ENCODE measurements at places on chromosomes 1 and 21.

GRCh38 chr1:71908303-71908702 is 374.0 kb downstream of the NEGR1 start:
- no peak for DNase-seq

DNA sequence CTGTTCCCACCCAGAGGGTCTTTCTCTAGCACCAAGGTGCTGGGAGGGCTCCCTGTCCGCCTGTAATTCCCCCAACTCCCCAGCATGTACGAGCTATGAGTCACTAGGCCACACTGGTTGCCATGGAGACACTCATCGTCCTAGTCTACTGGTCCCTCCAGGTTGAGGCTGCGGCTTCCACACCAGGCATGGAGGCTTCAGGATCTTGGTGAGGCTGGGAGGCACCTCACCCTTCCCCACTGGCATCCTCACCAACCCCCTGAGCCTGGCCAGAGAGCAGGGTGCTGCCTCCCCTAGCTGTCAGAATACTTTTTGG is 75.6 kb upstream of the KAZN start:
- DNase-seq, result no peak

GRCh38 chr1:210908257-210908656 is 225.7 kb downstream of the KCNH1 start:
- DNase-seq, result no peak

GRCh38 chr1:37169743-37170275 is 135.5 kb upstream of the GRIK3 start:
- no peak for DNase-seq

GRCh38 chr1:87024936-87025540 is 110.6 kb downstream of the HS2ST1 start:
- no peak for DNase-seq

- no peak for DNase-seq
Observed at GRCh38 chr1:111882559-111882958, 106.9 kb downstream of the KCND3 start.

DNA sequence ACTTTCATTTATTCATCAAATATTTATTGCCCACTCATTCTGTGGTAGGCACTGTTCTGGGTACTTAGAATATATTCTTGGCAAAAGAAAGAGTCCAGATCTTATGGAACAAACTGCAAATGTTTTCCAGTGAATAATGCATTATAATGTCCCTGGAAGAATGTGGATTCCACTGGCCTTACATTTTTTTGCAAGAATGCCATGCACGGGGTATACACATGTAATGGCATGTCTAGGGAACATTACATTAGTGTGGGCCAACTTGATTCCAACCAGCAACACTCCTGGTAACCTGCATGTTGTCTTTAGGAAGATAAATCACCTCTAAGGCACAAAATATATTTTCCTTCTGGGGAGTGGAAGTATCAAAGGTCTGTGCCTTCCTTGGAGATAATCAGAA is 33.0 kb upstream of the IFI44L start:
- no peak for DNase-seq

DNA sequence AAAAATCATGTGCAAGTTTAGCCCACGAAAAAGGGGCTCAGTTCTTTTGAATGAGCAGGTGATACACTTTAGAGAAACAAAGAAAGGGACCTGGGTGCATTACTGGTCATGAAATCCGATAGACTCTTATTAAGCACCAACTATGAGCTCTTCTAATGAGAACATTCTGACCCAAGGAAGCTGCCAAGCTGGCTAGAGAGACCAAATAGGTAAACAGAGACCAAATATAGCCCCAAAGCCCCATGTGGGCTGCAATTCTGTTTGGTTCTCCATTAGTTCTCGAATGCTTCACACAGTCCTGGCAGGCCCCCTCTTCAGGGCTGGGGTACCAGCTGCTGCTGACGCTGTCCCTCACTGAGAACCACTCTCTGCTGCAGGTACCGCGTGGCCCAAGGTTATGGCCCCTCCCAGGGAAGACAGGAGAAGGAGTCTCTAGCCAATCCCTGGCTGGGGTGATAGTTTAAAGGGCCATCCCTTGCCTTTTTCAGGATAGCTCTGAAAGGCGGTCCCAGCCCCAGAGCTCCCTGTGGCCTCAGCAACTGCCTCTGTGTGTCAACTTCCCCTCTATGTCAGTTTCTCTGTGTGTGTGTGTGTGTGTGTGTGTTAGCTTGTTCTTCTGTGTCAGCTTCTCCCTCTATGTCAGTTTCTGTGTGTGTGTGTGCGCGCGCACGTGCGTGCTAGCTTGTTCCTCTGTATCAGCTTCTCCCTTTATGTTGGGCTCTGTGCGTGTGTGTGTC is 7.1 kb upstream of the UBXN10 start:
- DNase-seq, result no peak

DNA sequence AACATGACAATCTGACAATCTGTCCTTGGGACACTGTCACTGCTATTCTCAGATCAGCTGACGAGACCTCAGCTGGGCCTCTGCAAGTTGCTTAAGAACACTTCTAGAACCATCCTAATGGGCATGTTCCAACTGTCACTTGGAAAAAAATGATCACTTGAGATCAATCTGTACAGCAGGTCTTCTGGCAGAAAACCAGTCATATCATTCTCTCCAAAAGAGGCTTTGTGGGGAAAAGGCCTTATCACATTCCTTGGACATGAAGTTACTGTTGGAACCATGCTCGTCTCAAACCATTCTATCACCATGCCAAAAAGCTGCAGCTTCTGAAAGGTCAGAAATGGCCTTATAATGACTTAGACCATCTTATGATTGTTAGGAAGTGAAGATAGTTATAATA is 744.2 kb downstream of the USP25 start:
- DNase-seq, result no peak

- no peak for DNase-seq
Observed at GRCh38 chr1:82704393-82704792, 903.7 kb downstream of the ADGRL2 start.

Measured in activated naive CD8-positive, alpha-beta T cell treated with anti-CD3 and anti-CD28 coated beads, Interleukin-2, amount 50 U/mL, for 16 hours (primary cell).